NCI-H82 (cell line): ENCODE measurements at places on chromosomes 7 and 10.

DNA sequence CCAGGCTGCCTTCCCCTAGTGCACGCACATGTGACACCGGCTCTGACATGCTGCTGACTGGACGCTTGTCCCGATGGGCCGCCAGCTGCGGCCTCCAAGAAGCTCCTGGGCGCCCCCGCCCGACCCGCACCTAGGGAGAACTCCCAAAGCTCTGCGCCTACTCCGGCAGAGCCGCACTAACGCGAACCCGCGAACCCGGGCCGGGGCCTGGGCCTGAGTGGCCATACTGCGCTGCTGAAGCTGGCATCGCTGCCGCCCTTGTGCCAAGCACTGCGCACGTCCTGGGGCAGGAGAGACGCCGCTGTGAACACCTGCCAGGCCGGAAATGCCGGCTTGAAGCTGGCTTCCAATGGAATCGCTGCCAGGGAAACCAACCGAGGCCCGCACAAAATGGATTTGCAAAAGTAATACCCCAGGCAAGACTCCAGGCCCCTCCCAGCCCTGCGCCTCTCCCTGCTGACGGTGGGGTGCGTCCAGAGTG lies 85.1 kb downstream of the WASHC2A start:
- DNase-seq: peak; percentile 37

- no peak for DNase-seq
Observed at GRCh38 chr10:75544993-75545706, 113.7 kb downstream of the LRMDA start.

DNA sequence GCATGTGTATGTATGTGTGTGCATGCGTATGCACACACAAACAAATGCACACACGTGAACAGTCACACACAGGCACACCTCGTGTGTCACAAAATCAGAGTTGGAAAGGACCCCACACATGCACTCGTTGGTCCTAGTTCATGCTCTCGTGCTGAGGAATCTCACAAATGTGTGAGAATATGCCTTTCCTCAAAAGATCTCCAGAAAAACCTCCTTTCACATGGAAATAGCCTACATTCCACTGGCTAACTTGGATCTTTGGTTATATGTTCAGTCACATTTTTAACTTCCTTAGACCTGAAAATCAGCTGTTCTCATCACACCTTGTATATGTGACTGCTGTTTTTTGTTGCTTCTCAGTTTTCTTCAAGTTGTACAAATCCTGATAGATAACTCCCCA lies 256.7 kb downstream of the DPP6 start:
- DNase-seq: no peak

- DNase-seq: no peak
Observed at GRCh38 chr7:66627151-66627681, 1.5 kb upstream of the KCTD7 start.

GRCh38 chr7:19560111-19560883 lies 148.5 kb downstream of the POLR1F start:
- no peak for DNase-seq
